ENCODE measurements at places on chromosomes 13 and 19.

GRCh38 chr19:7982651-7983099, 22.8 kb downstream of the ELAVL1 start:
- no peak for DNase-seq

GRCh38 chr19:41563854-41564514, 12.0 kb upstream of the CEACAM21 start:
- no peak for DNase-seq

DNA sequence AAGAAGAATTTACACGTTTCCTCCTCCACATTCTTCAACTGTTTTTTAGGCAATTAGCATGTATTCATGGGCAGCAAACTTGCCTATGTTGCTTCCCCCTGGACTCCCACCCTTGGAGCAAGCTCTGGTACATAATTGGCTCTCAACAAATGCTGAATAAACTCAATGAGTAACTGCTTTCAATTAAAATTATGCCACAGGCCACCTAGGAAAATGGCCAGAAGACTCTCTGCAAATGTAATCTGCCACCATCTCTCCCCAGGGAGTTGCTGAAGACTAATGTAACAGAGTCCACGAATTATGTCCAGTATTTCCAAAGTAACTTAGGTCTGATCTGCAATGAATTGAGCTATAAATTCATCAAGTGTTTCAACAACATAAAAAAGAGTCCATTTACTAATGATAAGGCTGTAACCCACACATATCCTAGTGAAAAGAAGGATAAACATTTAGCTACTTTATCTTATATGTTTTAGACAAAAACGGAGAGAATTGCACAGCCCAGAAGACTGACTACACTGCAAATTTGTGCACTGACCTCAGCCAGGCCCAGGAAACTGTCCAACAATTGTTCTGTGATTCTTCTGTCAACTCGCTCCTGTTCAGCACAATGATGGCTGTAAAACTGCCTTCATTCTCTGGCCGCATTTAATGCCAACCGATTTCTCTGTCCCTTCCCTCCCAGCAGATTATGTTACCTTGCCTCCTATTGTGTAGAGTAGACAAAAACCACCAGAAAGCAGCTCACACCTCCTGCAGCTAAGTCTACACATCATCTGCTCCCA, 808.6 kb upstream of the ARGLU1 start:
- no peak for DNase-seq

GRCh38 chr19:56969759-56970178, 129.2 kb upstream of the PEG3 start:
- DNase-seq: no peak

DNA sequence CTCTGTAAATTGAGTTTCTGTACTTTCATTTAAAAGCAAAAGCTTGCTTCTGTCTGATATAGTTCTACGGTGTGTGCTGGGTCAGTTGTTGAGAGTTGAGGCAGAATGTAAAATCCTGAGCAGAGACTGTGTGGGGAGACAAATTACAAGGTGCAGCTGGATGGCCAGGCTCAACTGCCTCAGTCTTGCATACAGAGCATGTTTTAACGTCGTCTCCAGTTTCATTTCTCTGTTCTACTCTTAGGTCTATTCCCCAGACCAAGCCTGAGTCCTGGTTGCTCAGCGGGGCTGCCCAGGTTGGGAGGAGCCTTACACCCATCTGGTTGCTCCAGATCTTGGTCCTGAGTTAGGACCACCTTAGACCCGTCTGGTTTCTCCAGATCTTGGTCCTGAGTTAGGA, 54.4 kb upstream of the MEDAG start:
- DNase-seq: no peak

- DNase-seq: no peak
These were observed 6.2 kb downstream of the GPR4 start for GRCh38 chr19:45595814-45596213.

DNA sequence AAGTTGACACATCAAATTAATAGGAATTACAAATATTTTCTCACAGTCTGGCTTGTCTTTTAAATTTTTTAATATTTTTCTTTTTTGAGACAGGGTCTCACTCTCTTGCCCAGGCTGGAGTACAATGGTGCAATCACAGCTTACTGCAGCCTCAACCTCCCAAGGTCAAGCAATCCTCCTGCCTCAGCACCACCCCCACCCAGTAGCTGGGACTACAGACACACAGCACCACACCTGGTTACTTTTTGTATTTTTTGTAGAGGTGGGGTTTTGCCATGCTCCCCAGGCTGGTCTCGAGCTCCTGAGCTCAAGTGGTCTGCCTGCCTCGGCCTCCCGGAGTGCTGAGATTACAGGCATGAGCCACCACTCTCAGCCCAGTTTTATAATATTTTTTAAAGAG, 72.0 kb downstream of the SPATA13 start:
- DNase-seq: no peak

DNA sequence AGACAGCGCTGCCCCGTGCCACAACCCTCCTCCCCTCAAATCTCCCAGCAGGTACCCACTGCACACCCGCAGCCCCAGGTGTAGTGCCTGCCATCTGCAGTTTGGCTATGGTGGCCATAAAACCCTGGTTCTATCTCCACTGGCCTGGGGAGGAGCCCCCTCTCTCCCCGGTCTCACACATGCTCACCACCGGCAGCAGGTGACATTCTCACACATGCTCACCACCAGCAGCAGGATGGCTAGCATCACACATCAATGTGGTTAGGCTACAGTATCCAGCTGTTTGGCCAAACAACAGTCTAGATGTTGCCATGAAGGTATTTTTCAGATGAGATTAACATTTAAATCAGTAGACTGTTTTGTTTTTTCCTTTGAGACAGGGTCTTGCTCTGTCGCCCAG, 31.1 kb downstream of the ELL start:
- no peak for DNase-seq

DNA sequence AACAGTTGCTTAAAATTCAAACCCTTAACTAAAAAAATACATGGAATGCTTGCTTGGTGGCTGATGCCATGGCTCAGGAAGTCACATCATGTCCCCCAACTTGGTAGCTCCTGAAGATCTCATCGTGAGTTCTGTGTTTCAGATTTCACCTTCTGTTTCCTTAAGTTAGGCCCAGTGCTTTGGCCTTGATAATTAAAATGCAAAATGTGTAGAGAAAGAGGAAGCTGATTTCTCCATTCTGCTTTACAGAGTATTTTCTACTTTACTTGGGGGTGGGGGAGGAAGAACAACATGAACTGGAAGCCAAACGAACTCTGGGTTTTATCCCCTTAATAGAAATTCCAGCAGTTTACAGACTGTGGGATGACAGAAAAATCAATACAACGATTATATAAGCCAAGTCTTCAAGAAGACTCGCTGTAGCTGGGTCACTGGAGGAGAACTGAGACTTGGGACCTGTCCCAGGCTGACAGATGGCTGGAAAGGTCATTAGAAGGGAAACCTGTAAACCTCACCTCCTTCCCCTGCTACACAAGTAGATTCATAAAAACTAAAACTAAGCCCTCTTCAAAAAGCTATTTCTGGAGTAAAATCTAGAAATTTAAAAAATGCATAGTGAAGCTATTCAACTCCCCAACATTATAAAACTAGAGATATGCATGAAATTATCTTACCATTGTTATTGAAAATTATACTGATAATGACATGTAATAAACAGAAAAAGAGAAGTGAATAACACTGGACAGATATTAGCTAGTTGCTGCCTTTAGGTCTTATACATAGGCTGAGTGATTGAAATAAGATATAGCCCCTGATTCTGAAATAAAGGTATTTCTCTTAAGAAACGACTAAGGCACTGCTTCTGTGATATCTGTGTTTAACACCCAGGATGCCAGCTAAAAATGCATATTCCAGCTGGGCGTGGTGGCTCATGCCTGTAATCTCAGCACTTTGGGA, 22.1 kb upstream of the GGACT start:
- DNase-seq: no peak

DNA sequence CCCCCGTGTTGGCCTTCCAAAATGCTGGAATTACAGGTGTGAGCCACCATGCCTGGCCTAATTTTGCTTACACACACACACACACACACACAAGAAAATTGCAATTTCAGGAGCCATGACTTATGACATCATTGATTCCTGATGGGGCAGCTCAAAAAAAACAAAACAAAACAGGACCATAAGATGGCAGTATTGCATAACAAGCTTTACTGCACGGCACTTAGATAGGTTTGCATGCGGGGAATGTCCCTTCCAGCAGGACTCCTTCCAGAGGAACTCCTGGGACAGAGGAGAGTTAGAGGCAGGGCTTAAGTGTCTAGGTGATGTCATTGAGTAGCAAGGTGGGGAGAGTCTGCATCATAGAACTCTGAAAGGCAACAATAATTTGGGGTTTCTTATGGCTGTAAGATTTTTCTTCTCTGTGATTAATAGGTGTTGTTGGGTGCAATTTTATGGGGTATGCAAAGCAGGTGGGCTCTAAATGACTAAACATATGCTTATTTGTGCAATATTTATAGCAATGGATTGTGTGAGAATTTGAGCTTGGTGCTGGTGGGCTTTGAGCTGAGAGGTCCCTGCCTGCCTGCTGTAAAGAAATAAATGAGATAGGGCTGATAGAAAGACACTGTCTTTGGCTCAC, 9.0 kb upstream of the ACSBG2 start:
- DNase-seq: peak; percentile 28

DNA sequence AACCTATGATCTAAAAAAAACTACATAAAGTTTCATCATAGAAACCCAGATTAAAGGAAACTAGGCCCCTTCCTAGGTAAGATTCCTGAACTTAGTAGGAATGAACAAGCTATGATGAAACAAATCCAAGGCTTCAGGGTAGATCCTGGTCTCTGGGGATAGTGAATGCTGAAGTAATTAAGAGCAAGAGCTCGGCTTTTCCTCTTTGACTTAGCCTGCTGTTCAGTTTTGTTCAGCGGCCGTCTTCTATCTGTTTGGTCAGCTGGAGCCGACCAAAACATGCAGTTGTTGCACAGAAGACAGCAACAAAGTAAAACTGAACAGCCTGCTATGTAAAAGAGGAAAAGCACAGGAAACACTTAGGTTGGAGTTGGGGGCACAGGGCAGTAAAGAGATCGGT, 44.1 kb upstream of the RFXAP start:
- DNase-seq: no peak

Measured in retinal pigment epithelial cell (primary cell).